ENCODE measurements at places on chromosomes 2 and 18.

DNA sequence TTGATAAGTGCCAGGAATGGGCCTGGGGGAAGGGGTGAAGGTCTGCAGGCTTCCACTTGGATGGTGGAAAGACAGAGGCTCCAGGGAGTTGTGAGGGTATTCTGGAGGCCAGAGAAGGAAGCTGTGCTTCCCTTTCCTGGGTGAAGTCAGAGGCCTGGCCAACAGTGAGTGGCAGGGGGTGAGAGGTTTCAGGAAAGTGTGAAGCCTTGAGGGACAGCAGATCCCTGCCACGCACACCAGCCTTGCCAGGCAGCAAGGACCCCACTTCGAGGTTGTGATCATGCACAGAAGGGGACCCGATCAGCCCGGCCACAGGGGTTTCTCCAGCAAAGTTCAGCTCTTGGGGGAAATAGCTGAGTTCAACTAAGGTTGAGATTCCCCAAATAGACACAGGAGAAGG is 66.5 kb downstream of the SMAD7 start:
- no peak for DNase-seq

- DNase-seq: no peak
Measured at GRCh38 chr2:8458503-8459459, 223.1 kb upstream of the ID2 start.

GRCh38 chr2:173002751-173003541 is 72.7 kb upstream of the MAP3K20 start:
- no peak for DNase-seq

DNA sequence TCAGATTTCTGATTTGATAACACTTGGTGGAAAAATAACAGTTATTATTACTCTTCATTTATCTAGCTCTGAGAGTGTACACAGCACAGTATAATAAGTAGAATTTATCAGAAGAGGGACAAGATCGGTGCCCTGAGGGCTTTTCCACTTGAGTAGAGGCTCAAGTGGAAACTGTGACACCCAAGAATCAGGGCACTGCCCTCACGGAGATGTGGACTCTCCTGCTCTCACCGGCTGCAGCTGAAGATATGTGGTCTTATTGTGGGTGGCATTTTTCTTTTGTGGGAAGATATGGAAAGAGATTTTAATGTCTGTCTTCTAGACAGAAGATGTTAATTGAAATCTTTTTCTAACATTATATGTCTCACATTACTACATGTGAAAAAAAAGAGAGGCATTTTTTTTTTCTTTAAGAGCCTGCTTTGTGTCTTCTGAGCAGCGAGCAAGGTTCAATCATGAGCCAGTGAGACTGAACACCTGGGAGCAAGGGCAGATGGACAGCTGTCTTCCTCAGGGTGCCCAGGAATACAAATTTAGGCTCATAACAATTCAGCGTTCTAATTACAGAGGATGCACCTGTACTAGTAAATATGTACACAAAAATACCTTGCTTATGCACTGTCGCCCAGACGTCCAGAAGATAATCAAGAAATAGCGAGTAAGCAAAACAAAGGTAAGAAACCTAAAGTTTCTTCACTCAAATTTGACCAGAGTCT is 1098.2 kb upstream of the FANCL start:
- DNase-seq: no peak

GRCh38 chr2:72952110-72952823 is 34.9 kb downstream of the EMX1 start:
- no peak for DNase-seq
